Stimulated activated naive CD4-positive, alpha-beta T cell treated with Interleukin-2 at 50 U/mL for 16 hours (primary cell): ENCODE measurements at places on chromosomes 11 and 22.

DNA sequence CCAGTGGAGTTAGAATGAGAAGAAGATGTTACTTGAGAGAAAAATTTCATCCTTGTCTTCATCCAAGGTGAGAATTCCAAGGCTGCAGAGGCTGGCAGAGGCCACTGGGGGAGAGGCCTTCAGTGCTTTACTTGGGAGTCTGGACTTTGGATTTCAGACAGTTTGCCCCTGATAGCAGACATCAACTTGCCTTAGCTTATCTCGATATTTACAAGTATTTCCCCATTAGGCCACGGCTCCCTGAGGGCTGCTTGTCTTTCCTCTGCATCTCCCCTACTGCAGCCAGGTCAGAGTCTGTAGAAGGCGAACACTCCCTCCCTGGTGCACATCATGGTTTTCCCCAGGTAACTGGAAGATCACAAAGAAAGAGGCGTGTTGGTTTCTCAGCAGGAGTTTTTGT lies 29.9 kb upstream of the BSX start:
- no peak for DNase-seq

DNA sequence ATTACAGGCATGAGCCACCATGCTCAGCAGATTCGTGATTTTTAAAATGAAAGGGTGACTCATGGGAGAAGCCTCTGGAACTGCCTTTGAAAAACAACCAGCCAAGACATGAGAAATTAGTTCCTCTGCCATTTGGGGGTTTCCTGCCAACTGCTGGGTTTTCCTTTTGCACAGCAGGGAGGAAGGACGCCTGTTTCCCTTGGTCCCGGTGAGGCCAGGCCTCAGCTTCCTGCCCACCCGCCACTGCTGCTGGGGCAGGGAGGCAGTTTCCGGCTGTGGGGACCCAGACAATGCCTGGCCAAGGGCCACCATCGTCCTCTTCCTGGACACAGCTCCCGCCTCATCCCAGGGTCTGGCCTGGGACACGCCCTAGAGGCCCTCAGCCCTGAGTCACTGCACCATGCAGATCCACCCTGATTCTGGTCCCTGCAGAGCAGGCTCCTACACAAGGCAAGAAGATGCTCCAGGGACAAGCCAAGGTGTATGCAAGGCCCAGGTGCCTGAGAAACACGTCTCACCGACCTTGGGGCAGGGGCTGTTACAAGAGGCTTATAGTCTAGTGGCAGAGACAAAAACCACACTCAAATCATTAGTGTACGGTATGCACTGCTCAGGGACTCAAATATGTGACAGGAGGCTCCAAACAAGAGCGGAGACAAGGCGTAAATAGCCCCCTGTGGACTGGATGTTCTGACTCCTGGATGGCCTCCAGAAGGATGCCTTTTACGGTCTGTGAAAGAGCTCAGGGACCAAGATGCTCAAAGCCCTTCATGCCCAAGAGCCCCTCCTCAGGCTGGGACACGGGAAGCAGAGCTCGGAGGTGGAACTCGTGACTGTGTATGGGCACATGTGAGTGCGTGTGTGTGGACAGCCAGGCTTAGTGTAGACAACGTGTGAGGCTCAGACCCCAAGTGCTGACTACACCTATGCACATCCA lies 10.0 kb downstream of the PPM1F start:
- no peak for DNase-seq

DNA sequence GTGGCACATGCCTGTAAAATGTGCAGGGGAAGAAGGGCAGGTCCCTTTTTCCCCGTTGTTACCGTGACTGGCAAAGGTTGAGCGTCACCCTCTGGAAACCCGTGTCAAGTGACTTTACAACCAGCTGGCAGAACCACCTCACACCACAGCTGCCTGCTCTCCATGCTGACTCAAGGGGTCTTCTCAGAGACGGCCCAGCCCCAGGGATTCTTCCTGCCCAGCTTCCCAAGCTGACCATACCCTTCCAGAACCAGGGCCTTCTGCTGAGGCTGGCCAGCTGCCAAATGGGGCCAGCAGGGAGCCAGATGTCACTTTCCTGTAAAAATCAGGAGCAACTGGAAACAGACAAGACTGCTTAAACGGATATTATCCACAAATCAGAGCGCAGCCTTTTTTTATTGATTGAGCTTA lies 6.3 kb downstream of the PC start:
- DNase-seq = no peak

DNA sequence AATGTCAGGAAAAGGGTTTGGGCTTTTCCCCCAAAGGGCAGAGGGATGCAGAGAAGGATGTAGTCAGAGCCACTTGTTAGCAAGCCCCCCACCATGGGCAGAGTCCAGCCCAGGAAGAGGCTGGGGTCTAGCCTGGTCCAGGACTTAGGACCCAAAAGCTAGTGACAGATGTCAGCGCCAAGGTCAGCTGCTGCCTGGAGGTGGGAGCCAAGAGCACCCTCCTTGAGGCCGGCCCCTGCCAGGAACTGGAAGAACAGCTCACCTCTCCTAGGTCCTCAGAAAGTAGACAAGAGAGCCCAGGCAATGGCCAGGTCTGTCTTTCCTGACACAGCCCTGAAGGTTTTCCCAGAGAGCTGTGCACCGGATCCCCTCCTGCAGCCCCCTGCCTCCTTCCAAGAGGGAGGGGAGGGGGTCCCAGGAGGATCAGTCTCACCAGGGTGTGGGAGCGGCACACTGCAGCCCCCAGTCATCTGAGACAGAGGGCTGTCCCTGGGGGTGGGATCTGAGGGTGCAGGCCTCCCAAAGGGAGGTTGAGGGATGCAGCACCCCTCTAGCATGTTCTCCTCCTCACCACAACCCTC lies 14.6 kb upstream of the ARHGEF17 start:
- no peak for DNase-seq

- DNase-seq = no peak
Measured at GRCh38 chr22:45976254-45977002, 534 bp downstream of the WNT7B start.

DNA sequence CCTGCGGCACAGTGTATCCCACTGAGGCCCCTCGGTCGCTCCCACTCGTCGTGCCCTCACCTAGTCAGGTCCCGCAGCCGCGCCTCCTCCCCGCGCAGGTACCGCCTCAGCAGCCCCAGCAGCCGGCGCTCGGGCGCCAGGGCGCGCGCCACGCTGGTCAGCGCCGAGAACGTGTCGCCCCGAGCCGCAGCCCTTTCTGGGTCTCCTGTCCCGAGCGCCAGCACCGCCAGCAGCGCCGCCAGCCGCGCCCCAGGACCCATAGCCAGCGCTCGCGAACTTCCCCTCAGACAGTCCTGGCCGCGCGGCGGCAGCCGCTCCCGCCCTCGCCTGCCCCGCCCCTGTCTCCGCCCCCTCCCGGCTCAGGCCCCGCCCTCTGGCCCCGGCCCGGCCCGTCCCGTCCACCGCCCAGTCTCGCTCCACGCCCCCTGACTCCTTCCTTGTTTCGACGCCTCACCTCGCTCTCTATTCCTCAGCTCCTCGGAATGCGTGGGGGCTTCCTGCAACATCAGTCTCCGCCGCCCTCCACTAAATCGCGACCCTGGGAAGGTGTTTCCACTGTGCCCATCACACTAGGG lies at the start of gene P4HA3:
Gene P4HA3, minus strand, starts transcription at position 289 of the 575 bp plus-strand sequence. Its CDS starts 29 bp downstream, at position 260.
- DNase-seq = peak; percentile 11

DNA sequence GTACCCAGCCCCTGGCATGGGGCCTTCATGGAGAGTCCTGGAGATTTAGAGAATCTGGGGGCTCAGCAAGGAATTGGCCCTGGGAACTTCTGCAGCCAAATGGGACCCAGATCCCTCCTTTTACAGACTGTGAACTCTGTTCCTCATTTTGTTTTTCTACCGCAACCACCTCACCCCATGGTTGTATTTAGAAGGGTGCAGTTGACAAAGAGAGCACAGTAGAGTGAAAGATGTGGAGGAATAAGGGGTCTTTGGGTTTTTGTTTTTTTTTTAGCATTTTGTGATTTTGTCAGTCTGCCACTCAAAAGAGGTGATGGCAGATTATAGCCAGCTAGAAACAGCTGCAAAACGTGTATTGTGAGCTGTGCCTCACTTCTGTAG lies 1.9 kb downstream of the ZNF74 start:
- no peak for DNase-seq

- DNase-seq = no peak
Measured at GRCh38 chr11:72602250-72602904, 71.8 kb downstream of the PDE2A start.

GRCh38 chr11:116130122-116130521 lies 625.9 kb upstream of the CADM1 start:
- DNase-seq = no peak

GRCh38 chr11:74280494-74280893 lies 30.9 kb downstream of the P4HA3 start:
- no peak for DNase-seq

GRCh38 chr22:38704654-38705234 lies 1.0 kb upstream of the GTPBP1 start:
- no peak for DNase-seq

DNA sequence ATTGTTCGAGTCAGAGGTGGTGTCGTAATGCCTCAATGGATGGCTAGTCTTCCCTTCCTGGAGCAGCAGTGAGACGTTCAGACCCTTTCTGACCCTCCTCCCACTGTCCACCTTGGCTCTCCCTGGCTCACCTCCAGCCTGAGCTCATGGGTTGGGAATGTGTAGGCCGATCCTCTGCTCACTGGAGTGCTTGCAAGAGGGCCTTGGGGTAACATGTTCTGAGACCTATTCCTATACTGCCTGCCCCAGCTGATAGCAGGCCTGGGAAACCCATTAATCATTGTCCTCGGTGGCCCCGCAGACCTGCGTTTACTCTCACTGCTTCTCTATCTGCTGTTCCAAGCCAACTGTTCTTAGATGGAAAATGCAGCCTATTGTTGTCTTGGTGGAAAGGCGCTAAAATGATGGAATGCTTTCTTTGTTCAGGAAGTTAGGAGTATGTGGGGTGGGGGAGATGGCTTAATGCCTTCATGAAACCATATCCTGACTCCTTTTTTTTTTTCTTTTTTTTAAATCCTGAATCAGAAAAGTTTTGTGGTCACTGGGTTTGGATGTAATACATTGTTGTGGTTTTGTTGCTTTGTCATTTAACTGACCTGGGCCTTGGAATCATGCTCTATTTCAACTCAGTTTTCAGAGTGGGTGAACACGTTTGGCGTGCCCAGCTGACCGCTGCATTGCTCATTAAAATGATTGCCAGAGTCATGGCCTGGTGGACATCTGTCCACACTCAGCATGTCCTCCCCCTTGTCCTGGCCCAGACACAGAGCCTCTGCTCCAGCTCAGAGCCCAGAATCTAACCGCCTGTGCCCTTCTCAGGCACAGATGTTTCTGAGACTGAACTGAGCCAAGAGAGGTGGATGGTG lies 72.5 kb downstream of the MICAL2 start:
- DNase-seq = no peak

- peak; percentile 41 for DNase-seq
Measured at GRCh38 chr11:2933375-2934020, 4.3 kb upstream of the PHLDA2 start.
